Muscle of back (tissue), 13 donors: ENCODE measurements at places on chromosomes 3 and 15.

DNA sequence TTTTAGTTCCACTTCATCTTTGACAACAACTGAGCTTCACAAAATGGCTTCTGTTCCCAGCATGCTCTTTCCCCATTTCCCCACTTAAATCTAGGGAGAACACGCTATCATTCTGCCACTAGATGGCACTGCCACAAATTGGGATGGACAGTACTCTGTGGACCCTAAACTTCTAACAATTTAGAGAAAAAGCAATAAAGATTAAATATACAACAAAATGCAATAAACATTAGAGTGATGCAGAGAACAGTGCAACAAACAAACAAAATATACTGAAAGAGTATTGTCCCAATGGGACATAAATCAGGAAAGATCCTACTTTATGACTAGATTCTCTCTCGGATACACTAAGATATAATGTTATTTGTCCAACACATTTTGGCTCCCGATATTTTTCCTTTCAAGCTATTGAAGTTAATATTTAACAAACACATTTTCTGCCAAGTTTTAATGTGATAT lies 169.7 kb upstream of the TMCO5A start:
- peak; percentile 32 for DNase-seq

- DNase-seq: no peak
Measured at GRCh38 chr3:19029837-19030521, 118.3 kb upstream of the KCNH8 start.

GRCh38 chr3:4888913-4889846 lies 90.1 kb upstream of the BHLHE40 start:
- DNase-seq: no peak

DNA sequence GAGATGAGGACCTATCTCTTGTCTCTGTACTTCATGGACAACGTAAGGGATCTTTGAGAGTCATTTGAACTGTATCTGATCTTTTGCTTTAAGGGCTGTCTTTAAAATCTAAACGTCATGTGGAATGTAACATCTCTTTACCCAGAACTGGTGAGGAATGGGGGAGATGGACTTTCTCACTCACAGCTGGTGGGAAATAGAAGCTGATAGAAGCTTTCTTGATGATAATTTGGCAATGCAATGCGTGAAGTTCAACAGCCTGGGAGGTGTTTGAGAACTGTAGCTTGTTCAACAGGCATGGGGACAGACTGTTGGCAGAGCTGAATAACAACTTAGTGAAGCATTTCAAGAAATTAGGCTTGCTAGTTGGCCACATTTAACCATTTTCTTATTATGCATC lies 21.5 kb upstream of the RORA start:
- no peak for DNase-seq

DNA sequence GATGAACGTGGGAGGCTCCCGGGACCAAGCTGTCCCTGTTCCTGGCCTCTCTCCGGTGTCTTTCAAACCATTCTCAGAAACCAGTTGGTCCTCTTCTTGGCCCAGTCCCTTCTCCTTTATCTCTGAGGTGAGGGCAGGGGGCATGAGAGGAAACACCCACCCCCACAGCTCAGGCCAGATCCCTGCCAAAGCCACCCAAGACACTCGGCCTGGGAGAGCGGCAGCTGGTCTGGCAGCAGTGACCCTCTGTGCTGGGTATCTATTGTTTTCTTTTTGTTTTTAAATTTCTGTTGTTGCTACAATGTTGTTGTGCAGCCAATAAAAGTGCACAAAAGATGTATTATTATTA lies 27.3 kb downstream of the ACSBG1 start:
- no peak for DNase-seq

DNA sequence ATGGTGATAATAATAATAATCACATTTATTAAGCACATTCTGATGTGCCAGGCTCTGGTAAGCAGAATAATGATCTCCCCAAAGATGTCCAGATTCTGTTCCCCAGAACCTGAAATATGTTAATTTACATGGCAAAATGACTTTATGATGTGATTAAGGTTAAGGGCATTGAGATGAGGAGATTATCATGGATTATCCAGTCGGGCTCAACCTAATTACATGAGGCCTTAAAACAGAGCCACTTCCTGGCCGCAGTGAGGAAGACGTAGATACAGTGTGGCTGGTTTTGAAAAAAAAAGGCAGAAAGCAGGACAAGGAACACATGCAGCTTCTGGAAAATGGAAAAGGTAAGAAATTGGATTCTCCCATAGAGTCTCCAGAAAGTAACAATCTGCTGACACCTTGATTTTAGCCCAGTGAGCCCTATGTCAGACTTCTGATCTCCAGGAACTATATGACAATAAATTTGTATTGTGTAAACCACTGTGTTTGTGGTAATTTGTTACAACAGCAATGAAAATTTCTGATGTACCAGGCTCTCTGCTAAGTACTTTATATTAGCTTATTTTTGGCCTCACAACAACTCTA lies 126.7 kb downstream of the ALCAM start:
- DNase-seq: no peak

DNA sequence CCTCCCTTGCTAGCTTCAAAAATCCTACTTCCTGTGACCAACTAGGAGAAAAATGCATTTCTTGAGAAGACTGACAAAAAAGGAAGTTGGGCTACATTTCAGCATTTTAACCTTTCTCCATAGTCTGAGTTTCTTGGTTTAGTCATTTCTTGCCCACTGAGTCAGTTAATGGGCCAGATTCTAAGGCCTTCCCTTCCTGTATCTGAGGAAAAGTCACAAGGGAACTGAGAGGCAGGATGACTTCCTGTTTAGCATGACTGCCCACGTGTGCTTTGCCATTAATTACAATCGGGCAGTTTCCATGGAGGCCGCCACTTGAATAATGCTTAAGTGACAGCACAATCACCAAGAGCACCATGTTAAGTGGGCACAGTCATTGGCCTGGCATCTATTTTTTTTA lies 794.4 kb upstream of the LMCD1 start:
- no peak for DNase-seq

DNA sequence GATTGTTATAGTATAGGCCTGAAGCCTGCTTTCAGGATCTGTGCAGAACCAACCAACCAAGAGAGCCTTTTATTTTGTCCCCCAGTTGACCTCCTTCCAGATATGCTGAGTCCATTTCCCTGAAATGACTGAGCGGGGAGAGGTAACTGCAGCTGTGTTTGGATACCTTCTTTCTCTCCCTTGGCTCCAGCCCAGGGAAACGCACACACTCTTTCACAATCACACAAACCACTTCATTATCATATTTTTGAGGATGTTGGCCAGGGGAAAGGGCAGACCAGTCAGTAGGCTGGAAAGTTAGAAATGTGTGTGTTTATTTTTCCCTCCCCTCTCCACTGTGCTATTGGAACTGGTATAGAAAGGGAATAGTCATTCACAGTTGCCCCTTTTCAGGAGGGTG lies 417.7 kb upstream of the TBL1XR1 start:
- DNase-seq: peak; percentile 75

- DNase-seq: no peak
Measured at GRCh38 chr3:7982126-7982525, 519.5 kb upstream of the LMCD1 start.

DNA sequence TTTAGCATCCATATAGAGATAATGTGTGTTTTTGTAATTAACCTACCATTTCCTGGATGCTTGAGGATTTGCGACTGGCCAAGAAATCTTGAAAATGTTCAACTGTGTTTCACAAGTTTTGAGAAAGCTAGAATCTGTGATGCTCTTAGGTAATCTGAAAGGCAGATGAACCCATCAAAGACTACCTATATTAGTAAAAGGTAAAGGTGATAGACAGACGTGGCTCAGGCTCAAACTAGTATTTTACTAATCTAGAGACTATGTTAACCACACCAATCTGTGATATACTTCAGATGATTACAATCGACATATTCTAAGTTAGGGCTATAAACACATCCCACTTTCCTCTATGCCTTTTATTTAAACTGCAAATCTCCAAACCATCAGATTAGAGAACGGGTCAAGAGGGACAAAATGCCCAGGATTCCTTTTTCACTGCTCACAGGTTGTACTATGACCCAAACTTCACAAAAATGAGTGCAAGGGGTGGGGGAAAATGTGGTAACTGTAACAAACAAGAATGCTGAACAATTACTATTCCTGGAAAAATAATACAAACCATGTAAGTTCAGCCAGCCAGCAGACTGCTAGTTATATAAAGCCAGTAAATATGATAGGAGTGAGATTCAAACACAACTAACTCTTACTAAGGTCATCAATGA lies 295.1 kb downstream of the FOXP1 start:
- DNase-seq: no peak

DNA sequence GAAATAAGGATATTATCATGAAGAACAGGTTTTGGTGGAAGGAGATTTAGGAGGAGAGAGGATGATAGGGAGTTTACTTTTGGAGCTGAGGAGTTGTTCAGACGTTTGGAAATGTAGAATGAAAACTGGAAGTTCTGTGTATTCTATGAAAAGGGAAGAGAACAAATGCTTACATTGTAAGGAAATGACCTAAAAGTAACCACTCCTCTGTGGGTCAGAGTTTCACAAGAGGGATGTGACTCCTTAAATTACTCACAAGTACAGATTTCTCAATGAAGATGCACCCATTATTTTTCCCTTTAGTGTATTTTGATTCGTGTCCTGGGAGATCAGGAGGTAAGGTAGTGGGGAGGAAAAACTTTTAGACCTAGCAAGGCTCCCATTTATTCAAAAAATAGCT lies 4.0 kb downstream of the RNF13 start:
- DNase-seq: peak; percentile 21

DNA sequence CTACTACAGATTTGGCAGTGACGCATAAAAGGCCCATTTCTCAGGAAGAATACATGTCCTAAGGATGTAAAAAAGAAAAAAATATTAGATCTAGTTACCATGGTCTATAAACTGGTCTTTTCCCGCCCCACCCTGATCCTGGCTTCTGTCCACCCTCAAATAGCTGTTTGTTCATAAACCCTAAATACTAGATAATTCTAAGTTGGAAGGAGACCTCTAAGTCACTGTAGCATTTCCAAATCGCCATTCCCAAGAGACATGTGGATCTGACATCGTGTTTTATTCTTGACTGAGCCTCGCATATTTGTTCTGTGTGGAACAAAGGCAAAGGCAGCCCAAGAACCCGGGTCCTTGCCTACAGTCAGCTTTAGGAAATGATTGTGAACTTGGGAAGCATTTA lies 49.0 kb downstream of the LMCD1 start:
- DNase-seq: peak; percentile 82

DNA sequence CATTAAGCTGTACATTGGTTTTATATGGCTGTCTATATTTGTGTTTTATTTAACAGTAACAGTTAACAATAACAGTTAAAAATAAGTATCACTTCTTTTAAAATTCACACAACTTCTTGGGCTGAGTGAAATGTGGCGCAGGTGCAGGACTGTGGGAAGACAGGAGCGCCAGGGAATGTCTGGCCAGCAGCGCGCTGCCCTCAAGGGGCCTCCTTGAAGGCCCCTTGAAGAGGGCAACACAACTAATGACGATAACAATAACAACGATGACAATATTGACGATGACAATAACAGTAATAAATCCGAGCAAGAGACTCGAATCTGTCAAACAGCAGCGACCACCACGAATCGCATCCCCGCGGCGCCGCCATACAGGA lies 411 bp upstream of the PPP2R3A start:
- DNase-seq: no peak

DNA sequence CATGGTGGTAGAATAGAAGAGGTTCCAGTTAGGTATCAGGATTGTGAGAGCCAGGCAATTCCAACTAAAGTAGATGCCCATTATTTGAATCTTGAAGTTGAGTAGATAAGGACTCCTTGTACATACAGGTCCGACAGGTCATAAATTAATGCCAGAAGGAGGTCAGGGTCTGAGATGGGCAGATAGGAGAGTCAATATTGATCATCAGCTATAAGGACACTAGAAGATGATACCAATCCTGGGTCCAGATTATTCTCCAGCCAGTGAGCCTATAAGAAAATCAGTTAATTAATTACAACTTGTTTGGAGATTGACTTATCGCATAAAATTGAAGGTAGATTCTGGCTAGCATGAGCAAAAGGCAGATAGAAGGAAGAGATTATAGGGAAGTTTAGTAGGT lies 378.4 kb upstream of the NAALADL2 start:
- DNase-seq: no peak

DNA sequence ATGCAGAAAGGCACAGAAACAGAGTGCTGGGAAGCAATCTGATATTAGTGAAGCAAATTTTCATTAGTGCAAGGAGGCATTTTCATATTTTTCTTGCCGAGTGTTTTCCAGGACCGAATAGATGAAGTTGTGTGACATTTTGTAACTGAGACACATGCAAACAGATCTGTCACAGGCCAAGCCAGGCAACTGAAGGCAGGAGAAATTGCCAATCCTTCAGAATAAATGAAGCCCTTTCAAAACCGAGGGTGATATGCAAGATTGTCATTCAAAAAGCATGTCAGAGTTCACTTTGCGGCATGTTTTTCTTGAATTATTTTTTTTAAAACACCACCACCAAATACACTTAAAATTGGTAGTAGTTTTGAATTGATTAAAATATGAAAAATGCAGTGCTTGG lies 6.2 kb downstream of the LMOD3 start:
- DNase-seq: no peak

DNA sequence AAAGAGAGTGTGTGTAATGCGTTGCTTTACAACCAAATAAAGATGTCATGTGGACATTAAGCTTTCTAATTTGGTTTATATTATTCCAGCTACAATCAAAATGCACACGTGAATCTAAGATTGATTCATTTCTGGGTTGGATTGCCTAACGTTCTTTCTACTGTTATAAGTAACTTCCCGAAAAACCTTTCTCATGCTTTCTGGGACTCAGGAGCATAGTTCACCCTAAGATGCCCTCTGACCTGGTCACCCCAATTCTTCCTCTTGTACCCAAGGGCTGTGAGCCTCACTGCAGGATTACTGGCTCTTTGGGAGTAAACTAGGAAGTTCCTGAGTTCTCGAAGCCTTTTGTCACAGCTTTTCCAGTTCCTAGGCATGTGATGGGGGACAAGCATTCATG lies 12.7 kb upstream of the LMCD1 start:
- DNase-seq: no peak

- no peak for DNase-seq
Measured at GRCh38 chr15:36748366-36749115, 169.1 kb downstream of the CDIN1 start.

GRCh38 chr3:36596419-36596818 lies 167.9 kb downstream of the DCLK3 start:
- no peak for DNase-seq

- no peak for DNase-seq
Measured at GRCh38 chr15:98651581-98652220, 3.4 kb downstream of the IGF1R start.

GRCh38 chr3:156743859-156744258 lies 69.5 kb downstream of the TIPARP start:
- DNase-seq: no peak
